H1 (cell line): ENCODE measurements at places on chromosomes 7 and 10.

- DNase-seq, result no peak
Observed at GRCh38 chr7:53191836-53192443, 156.5 kb downstream of the POM121L12 start.

DNA sequence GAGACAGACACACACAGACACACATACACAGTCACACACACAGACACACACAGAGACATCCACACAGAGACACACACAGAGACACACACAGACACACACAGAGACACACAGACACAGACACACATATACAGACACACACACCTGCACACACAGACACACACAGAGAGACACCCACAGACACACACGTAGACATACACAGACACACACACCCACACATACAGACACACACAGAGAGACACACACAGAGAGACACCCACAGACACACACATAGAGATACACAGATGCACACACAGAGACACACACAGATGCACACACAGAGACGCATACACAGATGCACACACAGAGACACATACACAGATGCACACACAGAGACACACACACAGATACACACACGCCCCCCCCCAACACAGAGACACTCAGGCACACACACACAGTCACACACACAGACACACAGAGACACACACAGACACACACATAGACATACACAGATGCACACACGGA is 58.5 kb downstream of the GATA3 start:
- DNase-seq, result no peak

- DNase-seq, result no peak
Observed at GRCh38 chr7:92997719-92998118, 120.1 kb downstream of the SAMD9 start.

- no peak for DNase-seq
Observed at GRCh38 chr7:74202841-74203556, 6.8 kb upstream of the LAT2 start.

GRCh38 chr10:7475046-7475911 is 64.4 kb upstream of the SFMBT2 start:
- DNase-seq, result no peak

DNA sequence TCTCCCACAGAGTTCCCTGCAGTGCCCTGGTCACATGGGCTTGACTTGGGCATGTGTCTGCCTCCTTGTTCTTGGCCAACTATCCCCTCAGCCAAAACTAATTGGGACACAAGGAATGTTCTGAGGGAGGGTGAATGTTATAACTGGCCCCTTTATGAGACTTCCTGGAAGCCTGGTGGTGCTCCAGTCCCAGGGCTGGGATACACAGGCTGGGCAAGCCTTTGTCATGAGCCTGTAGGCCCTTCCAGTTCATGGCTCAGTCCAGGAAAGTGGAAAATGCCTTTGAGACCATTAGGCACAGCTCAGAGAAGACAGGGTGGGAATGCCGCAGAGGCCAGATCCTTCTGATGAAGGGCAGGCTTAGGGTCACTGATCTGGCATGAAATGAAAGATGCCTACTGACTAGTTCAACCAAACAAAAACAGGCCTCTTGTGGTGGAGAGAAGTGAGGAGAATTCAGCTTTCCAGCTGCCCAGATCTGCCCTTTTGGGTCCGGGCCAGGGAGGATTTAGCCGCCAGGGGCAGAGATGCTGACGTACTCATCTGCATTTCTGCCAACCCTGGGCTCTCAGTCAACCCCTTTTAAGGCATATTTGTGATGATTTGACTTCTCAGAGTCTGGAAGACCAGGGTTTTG is 961.5 kb downstream of the KCNMA1 start:
- DNase-seq, result no peak

DNA sequence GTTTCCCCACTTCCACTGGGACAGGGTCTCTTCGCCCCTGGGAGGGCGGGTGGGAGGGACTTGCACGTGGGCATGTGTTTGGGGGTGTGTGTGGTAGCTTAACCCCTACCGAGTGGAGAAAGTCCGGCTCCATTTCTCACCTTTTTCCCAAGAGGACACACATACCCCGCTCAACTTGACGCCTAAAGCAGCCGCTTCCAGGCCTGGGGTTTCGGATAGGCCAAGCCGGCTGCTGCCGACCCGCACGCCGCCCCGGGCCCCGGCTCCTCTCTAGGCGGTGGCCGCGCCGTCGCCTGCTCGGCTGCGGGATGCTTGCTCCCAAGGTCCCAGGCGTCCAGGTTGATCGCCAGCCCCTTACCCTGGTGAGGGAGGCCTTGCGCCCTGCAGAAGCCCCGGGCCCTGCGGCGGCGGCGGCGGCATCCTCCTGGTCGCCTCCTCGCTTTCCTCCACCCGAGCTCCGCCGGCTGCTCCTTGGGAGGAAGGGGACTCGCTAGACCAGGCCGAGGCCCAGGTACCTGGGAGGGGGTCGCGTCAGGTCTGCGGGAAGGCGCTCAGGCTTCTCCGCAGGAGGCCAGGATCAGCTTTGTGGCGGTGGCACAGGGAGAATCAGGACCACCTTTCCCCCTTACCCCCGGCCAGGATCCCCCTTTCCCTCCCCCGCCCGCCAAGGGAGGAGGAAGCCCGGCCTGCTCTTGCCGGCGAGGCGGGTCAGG is 3.2 kb upstream of the GATA3 start:
- DNase-seq, result no peak

- DNase-seq, result peak; percentile 67
Observed at GRCh38 chr10:75395932-75396630, 5.5 kb downstream of the ZNF503 start.

DNA sequence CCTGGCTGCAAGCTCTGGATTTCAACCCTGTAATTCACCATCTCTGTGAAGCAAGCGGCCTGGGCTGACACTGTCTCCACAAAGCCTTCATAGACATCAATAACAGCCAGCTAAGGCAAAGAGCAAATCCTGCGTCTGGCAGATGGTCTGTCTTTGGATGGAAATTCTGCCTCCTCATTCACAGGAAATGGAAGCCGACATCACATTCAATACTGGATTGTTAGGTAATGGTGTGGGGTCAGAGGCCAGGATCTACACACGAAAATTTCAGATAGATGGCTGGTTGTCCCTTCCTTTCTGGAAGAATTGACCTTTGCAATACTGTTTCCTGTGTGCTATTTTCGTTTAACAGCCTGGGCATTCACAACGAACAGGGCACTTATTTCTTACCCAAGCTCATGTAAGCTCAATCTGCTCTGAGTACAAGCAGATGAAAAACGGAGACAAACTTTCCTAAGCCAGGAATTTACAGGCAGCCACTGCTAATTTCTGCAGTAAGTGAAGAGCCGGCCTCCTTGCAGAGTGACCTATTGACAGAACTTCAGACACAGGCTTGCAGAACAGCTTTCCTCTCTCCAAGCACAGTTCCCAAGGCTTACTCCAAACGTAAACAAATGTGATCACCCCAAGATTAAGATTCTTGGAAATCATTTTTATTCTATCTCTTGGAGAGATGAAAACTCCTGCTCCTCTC is 3.1 kb upstream of the ADAM12 start:
- DNase-seq, result no peak

GRCh38 chr10:95650232-95650631 is 6.3 kb downstream of the ALDH18A1 start:
- no peak for DNase-seq

DNA sequence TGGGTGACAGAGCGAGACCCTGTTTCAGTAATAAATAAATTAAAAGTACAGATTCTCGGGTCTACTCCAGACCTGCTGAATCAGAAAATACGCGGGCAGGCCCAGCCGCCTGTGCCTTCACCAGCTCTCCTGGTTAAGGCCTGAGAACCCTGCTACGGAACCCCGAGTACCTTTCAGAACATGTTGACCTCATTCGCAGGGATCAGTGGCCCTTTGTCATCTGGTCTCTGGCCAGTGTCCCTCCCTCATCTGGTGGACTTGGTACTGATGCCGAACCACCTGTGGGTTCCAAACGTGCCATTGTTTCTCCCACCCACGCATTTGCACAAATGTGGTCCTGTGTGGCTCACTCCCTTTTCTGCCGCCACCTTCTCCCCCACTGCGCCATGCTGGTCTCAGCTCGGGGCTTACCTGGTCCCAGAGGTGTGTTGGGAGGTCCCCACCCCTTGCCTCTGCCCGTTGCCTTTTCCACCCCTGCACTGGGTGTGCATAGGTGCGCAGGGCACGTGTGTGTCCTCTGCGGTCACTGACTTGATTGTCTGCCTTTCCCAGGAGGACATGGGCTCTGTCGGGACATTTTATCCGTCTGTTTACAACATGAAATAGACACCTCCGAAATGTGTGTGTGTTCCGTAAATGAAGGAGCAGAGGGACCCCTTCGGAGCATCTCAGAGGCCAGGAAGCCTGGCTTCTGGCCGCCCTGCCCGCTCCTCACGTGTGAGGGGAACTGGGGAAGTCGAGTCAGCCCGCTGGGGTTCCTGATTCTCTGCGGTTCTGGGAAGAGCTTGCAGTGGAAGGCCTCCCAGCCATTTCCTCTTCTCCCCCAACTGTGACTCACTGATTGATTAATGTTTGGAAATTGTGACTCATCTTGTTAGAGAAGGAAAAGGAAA is 135.2 kb downstream of the CUX1 start:
- DNase-seq, result no peak

DNA sequence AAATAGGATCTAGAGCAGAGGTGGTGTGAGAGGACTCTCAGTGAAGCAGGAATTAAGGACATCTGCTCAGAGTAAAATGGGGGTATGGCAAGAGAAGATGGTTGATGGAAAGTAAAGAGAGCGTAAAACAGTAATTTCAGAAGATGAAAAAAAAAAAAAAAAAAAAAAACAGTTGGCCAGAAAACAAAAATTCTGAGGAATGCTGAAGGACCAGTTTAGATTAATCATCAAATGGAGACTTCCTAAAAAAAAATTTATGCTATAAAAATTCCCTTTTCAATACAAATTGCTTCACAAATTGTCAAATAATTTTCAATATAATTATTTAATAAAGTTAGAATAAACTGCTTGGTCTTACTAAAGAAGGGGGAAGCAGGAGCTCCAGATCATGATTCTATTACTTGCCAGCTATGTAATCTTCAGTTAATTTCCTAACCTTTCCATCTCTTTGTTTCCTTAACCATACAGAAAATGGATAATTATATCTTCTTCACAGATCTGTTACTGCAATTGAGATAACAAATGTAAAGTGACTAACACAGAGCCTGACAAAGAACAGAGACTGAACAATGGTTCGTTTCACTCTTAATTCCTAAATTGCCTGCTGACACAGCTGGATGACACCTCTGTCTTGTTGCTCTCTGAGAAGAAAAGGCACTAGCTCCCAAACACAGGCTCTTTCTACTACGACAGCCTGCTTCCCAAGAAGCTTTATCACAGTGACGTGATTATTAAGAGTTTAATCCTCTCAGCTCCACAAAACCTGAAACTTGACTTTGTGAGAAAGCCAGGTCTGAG is 64.9 kb upstream of the GPR22 start:
- DNase-seq, result no peak

- no peak for DNase-seq
Observed at GRCh38 chr7:140501966-140502365, 22.7 kb upstream of the MKRN1 start.

DNA sequence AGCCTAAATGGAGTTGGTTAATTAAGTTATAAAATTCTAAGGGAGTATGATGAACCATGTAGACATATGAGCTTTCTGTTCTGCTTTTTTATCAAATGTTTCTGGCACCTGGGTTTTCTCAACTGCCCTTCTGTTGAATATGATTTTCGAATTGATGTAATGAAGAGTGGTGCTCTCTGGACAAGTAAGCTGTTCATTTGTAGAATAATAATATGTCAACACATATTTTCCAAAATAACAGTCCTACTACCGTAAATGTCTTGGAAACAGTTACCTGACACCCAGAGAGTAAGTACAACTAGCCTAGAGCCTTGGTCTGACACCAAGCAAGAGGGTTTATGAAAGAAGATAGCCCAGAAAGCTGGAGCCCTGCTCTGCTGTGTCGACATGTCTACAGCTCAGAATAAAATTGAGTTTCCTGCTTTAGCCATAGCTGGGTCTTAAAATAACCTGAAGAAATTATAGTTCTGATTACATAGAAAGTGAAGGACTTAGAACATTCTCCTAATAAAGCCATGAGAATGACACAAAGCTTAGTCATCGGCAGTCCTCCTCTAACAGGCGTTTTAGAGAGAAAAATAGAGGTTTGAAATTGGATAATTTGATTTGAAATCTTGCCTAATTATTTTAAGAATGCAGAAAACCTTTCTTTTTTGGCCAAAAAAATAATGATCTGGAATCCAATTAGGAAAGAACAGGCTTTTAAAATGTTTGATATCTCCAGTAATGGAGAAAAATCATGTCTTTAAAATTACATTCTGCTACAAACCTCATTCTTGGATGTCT is 25.1 kb downstream of the HDAC9 start:
- DNase-seq, result no peak

- no peak for DNase-seq
Observed at GRCh38 chr7:35993113-35993512, 159.9 kb upstream of the EEPD1 start.

GRCh38 chr7:74289018-74289658 is at the start of gene CLIP2:
Gene CLIP2 (plus strand): TSS chr7:74289407. CDS start chr7:74317547, 28,140 bp downstream.
- DNase-seq, result peak; percentile 82

GRCh38 chr7:125033506-125033905 is 103.9 kb upstream of the POT1 start:
- DNase-seq, result no peak

- DNase-seq, result no peak
Observed at GRCh38 chr10:29501692-29502091, 133.1 kb downstream of the SVIL start.

DNA sequence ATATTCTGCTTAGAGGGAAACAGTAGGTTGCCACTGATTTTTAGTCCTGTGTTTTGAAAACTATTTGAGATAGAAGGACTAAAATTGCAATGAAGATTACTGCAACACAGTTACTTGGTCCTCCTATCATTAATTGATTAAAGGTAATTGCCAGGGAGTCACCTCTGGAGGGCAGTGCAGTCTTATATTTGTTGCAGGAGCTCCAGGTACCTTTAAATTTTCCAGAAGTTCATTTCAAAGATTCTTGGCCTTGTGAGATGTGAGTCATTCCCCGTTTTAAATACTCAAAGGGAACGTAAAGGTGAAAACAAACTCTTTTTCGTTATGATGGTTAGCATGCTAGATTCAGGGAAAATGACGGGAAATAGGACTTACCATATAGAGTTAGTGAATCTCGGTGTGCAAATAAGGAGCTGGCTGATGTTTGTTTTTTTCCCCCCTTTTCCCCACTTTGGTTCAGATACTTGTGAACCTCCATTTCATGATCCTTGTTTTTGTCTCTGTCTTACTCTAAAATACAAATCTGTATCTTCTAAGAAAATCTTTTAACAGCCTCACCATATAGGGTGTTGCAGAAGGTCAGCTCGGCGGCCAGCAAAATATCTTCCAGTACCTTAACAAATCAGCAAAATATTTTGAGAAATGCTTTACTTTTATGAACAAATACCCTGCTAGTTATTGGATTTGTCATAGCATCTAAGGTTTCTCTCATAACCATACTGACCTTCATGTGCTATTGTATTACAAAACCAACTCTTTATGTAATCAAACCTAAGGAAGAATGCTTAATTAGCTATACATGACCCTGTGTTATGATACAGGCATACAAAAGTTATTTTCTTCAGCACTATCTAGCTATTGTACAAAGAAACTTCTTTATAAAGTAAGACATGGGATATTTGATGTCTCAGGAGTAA is 143.0 kb upstream of the HDAC9 start:
- DNase-seq, result peak; percentile 54

GRCh38 chr7:153193144-153193595 is 433.6 kb downstream of the ACTR3B start:
- DNase-seq, result peak; percentile 87
